ENCODE measurements at places on chromosomes 4 and X.

- no peak for DNase-seq
These were observed 260.9 kb downstream of the DCHS2 start for GRCh38 chr4:154230723-154231122.

DNA sequence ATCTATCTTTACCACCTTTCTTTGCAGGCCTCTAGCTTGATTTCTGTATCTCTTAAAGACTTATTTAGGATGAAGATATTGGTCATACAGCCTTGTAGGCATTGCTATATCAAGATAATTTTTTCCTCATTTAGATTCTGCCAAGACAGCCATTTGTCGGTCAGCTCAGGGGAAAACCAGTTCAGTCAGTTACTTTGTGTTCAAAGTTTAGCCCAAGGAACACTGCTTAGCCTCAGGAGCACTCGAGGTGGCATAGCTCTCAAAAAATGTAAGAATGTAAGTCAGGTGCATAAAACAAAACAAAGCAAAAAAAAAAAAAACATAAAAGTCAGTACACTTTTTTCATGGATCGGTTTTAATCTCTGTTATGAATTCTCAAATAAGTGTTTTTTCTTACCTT is 43.4 kb downstream of the NRK start:
- DNase-seq = no peak

GRCh38 chr4:48518143-48518542 is 28.1 kb downstream of the ZAR1 start:
- no peak for DNase-seq

GRCh38 chr4:74893171-74893570 is 39.7 kb upstream of the PARM1 start:
- no peak for DNase-seq

DNA sequence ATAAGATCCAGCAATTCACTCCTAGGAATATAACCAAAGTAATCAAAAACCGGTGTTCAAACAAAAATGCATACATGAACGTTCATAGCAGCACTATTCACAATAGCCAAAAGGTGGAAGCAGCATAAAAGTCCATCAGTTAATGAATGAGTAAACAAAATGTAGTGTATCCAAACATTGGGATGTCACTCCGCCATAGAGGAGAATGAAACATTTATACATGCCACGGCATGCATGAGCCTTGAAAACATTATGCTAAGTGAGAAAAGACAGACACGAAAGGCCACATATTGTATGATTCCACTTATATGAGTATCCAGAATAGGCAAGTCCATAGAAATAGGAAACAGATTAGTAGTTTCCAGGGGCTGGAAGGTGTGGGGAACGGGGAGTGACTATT is 11.0 kb upstream of the PDLIM3 start:
- no peak for DNase-seq
